Right lung (tissue), 10 donors: ENCODE measurements at places on chromosomes 12 and 14.

DNA sequence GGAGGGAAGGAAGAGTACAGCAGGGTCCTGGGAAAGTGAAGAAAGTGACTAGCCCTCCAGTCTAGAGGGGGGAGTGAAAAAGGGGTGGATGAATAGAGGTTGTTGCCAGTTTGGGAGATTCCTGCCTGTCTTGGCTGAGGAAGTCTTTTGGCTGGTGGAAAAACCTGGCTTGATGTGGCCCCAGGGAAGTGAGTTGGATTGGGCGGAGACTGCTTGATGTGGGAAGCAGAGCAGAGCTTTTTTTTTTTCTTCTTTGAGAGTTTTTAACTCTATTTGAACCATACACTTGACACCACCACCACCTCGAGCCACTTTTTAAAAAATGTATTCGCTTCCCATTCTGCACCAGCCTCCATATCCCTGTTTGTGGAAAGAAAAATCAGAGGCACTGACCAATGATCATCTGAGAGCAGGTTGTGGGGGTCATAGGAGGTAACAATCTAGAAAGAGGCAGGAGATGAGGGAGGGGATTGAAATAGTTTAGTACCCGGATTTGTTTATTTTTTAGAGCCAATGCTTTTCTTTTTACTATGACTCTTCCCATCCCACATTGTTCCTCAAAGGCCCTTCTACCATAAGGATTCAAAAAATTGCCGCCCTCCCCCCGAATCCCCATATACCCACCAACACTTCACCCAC, 690 bp upstream of the DTX3 start:
- DNase-seq: peak; percentile 70

GRCh38 chr14:95480109-95480886, 36.2 kb downstream of the SYNE3 start:
- DNase-seq: no peak

DNA sequence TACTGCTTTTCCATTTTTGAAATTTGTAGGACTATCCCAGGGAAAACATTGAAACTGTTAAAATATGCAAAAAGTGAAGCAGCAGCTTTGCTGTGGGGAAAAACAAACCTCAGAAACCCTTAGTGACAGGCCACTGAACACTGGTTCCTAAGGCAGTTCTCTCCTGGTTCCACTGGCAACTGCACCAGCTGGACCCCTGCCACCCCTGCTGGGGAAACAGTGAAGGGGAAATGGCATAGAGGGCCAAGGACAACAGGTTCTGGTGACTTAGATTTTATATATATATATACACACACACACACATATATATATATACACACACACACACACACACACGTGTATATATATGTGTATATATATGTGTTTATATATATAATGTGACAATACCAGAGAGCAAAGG, 16.2 kb upstream of the KRT7 start:
- DNase-seq: no peak

DNA sequence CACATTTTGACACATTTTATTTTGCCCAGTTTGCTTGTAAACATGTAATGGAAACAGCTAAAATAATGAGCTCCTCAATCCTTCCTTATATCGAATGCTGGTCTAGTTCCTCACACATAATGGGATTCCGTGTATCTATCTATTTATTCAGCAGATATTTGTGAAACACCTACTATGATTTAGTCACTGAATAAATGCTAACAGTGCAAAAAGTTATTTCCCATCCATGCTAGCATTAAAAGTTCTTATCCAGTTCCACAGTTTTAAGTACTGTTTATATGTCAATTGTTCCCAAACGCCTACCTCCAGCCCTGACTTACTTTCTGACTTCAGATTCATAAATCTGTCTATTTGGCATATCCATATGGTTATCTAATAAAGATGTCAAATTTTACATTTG, 1788.7 kb upstream of the FLRT2 start:
- DNase-seq: no peak

DNA sequence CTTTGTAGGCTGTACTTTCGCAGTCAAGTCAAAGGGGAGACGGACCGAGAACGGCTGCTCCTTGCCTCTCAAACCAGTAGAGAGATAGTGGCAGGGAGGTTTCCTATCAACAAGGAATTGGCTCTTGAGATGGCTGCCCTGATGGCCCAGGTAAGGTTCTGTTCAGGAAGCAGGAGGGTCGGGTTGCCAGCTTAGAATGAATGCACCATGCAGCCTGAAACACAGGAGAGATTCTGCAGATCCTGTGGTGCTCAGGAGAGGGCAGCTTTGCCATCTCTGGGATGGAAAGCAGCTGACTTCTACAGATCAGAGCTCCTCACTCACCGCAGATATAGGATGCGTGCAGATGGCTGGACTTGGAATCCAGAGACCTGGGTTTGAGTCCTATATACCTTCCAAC, 18.0 kb downstream of the PIGH start:
- DNase-seq: no peak

GRCh38 chr12:128557231-128557630, 266.5 kb downstream of the SLC15A4 start:
- no peak for DNase-seq

DNA sequence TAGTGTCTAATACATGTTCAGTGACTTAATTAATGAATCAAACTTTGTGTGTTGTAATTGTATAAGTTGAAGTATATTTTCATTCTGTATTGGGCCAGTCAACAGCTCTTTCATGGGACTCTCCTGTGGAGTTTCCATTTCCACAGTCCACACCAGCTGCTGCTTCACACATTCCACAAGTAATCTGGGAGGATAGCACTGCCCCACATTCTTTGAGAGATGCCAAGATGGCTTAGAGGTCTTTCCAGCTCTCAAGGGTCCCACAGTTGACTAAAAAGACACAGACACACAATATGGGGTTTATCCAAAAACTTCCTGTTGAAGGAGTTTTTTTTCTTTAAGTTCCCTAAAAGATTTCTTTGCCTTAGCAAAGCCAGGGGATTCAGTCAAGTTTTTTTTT, 408.3 kb downstream of the AACS start:
- DNase-seq: no peak

- DNase-seq: no peak
Observed at GRCh38 chr12:52945389-52946232, 3.3 kb upstream of the KRT18 start.

DNA sequence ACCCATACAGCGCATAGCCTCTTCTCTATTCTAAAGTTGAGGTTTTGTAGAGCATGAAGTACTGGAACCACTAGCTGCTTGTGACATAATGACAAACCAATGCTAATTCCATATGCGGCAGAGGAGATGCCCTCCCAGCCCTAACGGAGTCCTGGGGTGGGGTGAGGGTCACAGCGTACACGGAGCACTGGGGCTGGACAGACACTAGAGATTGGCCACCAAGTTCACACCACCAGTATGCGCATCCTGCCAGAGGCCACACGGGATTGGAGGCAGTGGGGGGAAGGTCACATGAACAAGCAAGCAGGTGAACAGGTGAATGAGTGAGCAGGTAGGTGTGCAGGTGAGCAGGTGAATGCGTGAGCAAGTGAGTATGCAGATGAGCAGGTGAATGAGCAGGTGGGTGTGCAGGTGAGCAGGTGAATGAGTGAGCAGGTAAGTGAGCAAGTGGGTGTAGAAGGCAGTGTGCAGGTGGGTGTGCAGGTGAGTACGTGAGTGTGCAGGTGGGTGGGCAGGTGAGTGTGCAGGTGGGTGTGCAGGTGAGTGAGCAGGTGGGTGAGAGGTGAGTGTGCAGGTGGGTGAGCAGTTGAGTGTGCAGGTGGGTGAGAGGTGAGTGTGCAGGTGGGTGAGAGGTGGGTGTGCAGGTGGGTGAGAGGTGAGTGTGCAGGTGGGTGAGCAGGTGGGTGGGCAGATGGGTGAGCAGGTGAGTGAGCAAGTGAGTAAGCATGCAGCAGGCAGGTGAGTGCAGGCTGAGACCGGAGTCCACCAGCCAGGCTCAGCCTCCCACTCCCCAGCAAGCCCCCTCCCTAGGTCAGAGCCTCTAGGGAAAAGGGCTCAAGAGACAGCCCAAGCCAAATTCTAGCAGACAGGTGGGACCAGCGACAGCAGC, 52.7 kb downstream of the CCDC85C start:
- DNase-seq: no peak

- DNase-seq: no peak
Observed at GRCh38 chr14:79040790-79041189, 870.6 kb downstream of the NRXN3 start.

- peak; percentile 65 for DNase-seq
Observed at GRCh38 chr12:24948757-24949722, at the start of gene BCAT1. Gene BCAT1 (minus strand): TSS chr12:24949101. CDS start chr12:24948932, 169 bp downstream.

DNA sequence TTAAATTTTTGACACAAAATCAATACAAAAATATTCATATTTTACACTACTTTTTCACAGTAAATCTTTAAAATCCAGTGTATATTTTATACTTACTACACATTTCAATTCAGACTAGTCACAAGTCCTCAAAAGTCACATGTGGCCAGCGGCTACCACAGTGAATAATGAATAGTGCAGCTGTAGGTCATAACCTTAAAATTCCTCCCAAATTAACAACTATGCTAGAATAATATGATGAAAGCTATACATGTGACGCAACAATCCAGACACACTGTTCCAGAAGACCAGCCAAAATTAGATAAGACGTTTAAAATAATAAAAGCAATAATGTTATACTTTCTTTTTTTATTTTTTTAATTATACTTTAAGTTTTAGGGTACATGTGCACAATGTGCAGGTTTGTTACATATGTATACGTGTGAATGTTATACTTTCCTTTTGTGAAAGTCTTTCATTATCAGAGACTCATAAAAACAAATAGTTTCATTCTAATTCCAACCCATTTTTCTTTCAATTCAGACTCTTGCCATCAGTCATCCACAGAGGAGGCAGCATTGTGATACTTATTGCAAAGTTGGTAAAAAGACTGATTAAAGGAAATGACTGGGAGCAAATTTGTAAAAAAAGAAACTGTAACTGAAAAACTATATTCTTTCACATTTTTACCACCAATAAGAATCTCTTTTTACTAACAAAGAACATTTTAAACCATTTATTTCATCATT, 67.0 kb downstream of the C2CD5 start:
- no peak for DNase-seq

DNA sequence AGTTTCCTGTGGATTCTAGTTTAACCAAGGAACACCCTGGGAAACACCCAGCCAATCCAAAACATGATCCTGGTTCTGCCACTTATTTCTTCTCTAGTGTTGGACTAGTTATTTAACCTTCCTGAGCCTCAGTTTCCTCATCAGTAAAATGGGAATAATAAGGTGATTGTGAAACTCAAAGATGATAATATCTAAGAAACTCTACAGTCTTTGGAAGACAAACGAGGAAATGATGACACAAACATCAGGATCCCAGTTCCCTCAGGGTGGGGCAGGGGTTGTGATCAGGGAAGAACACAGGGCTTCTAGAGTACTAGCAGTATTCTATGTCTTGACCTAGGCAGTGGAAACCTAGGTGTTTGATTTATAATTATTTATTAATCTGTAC, 18.1 kb upstream of the TMEM106C start:
- no peak for DNase-seq

GRCh38 chr12:121810833-121811433, 7.1 kb downstream of the SETD1B start:
- DNase-seq: no peak

GRCh38 chr14:95119336-95119735, 38.0 kb downstream of the DICER1 start:
- DNase-seq: no peak

GRCh38 chr12:31370531-31371255, 44.7 kb upstream of the SINHCAF start:
- DNase-seq: no peak

GRCh38 chr14:95097385-95097784, 59.9 kb downstream of the DICER1 start:
- DNase-seq: peak; percentile 7

DNA sequence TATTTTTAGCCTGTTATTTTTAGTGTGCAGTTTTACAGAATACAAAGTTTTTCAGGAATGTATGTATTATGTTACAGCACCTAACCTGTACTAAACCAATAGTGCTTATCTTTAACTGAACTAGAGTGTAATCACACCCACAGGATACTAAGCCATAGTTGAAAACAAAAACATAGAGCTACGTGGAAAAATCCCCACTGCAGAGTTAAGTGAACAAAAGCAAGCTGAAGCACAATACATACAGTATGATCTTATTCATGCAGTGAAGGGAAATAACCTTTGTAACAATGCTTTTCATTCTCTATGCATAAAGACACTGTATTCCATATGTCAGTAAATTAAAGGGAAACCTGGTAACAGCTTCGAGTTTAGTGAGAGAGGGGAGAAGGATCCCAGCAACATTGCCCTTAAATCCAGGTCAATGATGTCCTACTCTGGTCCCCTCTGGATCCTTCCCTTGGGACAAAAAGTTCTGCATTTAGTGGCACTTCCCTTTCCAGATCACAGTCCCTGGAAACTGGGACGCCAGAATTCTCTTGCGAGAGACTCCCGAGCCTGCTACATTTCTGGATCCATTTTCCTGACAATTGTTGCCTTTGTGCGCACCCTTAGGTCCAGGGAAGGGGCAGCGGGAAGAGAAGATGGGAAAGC, 121.3 kb upstream of the CCND2 start:
- no peak for DNase-seq

DNA sequence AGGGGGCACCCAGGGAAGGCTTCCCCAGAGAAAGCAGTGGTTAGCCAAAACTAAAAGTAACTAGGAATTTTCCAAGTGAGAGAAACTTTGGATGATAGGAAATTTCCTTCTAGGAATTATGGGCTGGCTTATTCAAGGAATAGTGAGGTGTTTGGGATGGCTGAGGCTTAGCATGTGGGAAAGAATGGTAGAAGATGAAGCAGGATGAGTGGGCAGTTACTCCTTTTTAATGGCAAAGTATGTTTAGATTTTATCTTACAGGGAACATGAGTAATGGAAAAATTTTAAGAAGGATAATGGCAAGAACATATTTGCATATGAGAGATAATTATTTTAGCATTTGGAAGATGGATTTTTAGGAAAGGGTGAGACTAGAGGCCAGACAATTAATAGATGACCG, 197.6 kb downstream of the SLC38A4 start:
- no peak for DNase-seq

- DNase-seq: no peak
Observed at GRCh38 chr14:91805659-91806058, 61.7 kb downstream of the TC2N start.

DNA sequence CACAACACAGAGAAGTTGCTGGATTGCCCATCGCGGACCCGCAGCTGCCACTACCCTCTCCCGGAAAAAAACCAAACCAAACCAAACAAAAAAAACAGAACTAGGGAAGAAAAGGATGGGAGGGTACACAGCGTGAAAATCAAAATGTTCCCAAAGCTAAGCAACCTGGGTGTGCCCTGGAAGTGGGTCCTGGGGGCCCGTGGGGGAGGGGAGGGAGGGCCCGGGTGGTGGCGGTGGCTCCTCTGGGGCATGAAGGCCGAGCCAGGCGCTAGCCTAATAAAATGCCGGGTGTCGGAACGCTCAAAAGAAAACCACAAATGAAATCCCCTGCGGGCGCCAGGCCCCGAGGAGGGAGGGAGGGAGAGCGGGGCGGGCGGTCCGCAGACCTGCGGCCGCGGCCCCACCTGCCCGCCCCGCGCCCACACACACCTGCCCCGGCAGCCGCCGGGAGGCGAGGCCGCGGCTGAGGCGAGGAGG, 787 bp downstream of the HECTD4 start:
- no peak for DNase-seq

GRCh38 chr14:82642425-82642824, 1108.8 kb upstream of the SEL1L start:
- DNase-seq: peak; percentile 13
